Mammary epithelial cell (primary cell): ENCODE measurements at places on chromosomes 2 and 18.

DNA sequence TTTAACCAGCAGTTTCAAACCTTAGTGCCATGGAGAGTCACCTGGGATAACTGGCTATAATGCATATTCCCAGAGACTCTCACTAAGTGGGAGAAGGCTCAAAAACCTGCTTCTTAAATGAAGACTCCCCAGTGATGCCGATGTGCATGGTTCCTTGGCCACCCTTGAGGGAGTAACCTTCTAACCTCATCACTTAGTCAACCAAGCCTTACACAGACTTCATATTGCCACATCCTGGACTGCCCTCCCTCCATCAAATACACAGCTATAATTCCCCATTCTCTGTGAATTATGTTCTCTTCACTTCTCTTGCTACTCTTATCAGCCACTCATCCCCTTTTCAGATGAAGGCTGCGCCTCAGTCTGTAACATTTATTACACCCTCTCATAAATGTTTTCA is 462.9 kb upstream of the RGPD4 start:
- no peak for DNase-seq

GRCh38 chr2:213818436-213818835 is 534.2 kb downstream of the SPAG16 start:
- no peak for DNase-seq

GRCh38 chr2:17901246-17901645 is 22.8 kb downstream of the KCNS3 start:
- peak; percentile 87 for DNase-seq

DNA sequence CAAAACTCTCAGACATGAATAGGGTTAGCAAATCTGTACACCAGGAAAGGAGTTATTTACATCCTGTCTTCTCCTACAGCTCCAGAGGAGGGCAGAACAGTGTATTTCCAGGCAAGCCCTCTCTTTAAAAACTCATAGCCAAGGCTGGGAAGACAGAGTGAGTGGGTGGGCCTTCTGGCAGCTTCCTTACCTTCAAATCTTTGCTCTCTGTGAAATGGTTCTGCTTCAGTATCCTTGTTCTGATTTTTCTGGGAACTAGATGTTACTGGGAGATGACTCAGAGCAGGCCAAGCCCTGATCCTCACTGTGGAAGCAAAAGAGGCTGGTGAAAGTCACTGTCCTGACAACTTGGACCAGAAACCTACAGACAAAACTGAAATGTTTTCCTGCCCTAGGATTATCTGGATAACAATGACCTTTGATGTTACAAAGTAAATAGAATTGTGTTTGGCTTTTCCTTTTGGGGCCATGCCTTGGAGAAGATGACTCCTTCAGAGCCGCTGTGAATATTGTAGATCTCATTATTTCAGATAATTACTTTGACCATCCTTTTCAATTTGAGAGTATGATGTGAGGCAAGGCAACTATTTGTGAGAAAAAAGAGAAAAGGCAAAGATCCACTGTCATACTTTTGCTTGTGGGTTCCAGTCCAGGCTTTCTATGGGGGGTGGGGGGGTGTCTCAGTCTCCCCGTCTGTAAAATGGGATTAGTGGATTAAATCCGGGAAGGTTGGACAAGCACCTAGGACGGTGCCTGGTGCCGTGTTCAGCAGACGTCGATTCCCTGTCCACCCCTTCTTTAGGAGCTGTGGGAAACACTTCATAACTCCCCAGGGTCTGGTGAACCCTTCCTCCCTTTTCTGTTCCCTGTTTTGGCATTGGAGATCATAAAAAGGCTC is 644 bp upstream of the QPCT start:
- peak; percentile 28 for DNase-seq

DNA sequence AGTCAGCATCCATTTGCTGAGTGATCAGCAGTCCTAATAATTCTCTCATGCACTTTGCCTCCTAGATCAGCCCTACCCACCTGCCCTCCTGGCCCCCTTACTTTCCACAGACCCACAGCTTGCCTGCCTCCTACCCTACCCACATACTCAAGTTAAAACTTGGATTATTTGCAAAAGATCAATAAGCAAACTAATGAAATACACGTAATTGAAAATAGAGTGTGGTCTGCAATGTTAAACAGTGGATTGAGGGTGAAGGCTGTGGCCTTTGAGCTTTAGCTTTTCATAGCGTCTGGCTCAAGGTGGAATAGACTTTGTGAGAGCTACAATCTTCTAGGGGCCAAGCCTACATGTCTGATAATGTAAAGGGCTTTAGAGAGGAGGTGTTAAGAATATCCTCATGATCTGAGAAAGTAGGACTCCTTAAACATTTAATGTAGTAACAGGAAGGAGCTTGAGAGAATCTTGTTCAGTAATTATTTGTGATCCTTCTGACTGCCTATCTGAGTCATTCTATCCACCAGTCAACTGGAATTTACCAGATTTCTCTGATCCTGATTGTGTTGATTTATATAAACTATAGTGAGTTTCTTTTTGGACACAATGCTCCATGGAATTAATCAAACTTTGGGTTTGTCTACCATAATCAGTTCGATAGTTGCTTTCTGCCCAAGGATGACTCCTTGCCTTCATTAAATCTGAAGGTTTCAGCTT is 310.0 kb downstream of the HRH4 start:
- no peak for DNase-seq

DNA sequence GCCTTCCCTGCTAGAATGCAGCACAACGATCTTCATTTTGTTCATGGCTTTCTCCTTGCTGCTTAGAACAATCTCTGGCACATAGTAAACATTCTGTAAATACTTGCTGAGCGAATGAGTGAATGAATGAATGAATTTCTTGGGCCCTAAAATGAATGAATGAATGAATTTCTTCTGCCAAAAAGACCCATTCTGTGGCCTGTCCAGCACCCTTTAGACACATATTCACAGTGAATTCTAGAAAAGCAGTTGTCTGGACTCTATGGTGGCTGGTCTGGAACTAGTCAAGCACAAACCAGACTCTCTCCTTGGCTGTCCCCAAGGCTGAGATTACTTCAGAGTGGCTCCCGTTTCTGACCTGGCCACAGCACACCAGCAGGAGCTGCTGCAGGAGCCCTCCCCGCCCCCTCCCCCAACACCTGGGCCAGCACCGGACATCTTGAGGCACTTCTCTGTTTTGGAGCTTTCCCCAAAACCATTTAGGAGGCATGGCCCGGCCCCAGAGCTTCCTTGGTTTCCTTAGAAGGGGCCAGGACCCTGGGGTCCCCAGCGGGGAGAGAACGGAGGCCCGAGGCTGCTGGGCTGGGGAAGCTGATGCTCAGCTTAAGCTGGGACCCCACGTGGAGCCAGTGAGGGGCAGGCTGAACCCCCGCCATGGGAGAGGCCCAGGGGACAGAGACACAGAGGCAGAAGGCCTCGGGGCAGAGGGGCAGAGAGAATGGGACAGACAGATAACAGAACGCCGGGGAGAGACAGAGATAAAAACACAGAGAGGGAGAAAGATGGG is 159.0 kb downstream of the ZFP36L2 start:
- no peak for DNase-seq

GRCh38 chr2:144325086-144325485 is 194.8 kb downstream of the ZEB2 start:
- DNase-seq: no peak

DNA sequence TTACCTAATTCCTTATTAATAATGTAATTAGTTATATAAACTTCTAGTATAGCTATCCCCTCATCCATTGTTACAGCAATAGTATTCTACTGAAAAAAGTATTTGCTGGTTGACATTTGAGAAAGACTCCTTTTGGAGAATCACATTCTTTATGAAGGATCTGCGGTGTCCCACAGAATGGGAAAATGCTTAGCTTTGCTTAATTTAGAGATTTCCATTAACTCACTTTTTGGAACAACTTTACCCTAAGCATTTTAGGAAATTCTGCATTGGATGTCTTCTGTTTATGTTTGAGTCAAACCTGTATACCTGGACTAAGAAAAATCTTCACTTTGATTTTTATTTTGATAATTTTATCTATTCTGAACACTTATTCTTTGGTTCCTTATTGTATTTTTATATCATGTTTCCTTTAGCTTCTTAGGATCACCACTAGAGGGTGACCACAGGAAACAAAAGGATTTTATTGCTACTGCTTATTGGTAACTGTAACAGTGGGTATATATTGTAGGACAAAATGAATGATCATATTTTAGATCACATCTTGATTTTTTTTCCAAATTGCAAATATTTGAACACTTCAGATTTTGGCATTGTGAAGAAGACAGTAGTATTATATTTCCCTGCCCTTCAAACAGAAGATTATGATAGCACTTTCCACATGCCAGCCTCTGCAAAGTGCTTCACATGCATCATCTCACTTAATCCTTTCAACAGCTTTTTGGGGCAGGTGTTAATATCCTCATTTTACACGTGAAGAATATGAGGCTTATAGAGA is 79.6 kb downstream of the MIB1 start:
- DNase-seq: peak; percentile 4

DNA sequence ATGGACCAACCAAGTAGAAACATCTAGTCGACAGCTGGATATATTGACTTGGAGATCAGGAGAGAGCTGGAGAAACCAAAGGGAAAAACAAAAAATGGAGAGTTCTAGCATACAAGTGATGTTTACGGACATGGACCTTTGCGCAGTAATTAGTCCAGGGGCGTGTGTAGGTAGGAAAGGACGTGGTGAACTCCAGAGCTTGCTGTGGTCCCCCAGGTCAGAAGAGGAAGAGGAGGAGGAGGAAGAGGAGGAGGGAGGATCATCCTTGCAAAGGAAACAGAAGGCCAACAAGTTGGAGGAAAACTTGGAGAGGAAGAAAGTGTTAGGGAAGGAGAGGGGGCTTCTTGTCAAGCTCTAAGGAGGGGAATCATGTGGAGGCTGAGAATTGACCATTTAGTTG is 17.5 kb downstream of the TRAF3IP1 start:
- no peak for DNase-seq

GRCh38 chr2:25340181-25340921 is 1.4 kb downstream of the DNMT3A start:
- DNase-seq: no peak

DNA sequence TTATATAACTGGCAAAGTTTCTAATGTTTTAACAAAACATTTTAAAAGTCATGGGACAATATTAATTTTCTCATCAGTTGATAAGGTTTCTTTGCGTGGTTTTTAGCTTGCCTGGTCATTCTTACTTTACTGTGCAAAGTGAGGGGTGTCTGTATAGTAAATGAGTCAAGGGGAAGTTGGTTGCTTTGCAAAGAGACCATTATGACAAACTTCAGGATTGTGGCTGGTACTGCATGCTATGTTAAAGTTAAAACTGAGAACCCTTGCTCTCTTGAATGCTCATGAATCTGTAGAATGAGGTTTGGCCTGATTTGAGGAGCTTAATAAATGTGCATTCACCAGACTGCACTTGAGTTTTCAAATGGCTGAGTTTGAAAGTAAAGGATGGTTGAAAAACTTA is 47.0 kb downstream of the COL4A4 start:
- no peak for DNase-seq

GRCh38 chr2:188893972-188894371 is 80.2 kb upstream of the COL3A1 start:
- DNase-seq: no peak

GRCh38 chr2:144225076-144225475 is 294.8 kb downstream of the ZEB2 start:
- DNase-seq: no peak

- peak; percentile 46 for DNase-seq
Measured at GRCh38 chr2:207039225-207039624, 99.9 kb downstream of the CPO start.

DNA sequence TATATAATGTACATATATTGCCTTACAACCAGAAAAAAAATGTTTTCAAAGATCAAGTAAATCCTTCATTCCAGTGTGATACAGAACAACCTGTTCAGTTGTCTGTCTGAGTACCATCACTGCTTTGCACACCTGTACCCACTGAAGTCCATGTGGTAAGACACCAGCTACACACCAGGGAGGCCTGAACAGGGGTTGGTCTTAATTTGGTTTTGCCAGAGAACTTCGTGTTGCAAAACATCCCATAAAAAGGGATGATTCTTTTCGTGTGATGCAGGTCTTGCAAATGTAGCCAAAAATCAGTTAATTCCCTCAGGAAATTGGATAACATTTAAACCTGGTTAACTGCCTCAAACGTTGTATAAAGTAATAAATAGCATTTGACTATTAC is 73.7 kb upstream of the SLC1A4 start:
- DNase-seq: no peak

DNA sequence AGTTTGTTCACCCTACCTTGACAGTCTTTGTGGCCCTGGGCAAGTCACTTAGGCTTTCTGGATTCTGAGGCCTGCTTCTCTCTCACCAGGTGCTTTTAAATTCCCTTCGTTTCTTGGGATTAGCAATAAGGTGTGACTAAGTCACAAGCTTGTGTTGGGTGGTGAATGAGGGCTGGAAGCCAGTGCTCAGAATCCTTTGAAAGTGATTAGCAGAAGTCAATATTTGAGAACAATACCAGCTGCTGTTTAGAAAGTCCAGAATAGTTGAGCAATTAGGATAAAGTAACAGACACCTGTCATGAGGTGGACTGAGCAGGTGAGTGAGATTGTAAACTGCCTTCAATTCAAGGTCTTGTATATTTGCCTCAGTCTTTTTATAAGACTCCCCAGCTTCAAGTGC is 19.3 kb upstream of the MGAT5 start:
- DNase-seq: no peak

DNA sequence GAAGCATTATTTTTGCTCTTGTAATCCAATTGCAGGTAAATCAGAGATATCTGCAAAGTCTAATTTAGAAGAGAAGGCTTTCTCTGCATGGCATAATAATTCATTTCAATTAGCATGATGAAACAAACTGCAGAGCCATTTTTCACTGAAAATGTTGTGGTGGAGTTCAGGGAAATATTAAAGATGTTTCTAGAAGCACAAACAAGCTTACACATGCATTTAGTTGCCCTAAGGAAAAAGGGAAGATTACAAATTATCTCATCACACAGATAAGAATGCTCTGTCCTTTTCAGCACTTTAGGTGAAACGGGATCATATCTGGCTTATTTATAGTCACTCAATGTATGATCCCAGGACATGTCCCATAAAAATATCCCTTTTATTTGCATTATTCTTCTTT is 252.1 kb upstream of the TANK start:
- DNase-seq: peak; percentile 11

DNA sequence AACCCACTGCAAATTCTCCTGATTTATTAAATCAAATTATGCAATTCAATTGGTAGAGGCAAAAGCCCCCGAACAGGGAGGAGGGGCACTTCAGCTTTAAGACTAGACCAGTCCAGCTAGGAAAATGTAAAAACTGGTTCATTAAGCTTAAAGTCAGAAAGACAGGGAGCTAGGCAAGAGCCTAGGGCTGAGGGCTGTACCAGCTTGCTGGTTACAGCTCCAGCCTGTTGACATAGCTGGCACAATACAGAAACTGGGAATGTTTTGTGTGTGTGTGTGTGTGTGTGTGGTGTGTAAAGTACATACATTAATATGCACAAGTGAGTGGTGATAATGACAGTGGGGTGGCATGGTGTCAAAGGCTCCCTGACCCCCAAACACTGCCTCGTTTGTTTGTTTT is 307.0 kb upstream of the CELF4 start:
- DNase-seq: no peak

- DNase-seq: peak; percentile 36
Measured at GRCh38 chr2:161102770-161103450, 57.3 kb upstream of the TANK start.

DNA sequence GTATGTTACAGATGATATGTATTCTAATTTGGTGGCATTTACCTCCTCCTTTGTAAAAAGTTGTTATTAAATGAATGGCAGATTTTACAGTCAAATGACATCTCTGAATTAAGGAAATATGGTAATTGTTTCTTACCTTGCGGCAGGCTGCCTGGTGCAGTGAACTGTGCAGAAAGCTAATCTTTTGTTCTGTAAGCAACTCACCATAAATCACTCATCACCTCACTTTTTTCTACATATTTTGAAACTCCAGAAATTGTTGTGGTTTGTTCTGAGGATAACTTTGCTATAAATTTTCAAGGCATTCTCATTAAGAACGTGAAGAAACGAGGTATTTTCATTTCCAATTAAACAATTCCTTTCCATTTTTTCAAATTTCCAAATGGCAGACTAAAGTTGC is 52.7 kb downstream of the ST6GAL2 start:
- DNase-seq: no peak
